ENCODE measurements at places on chromosomes 7 and 10. TPM values are rescaled to one million over a fixed set of nuclear protein-coding genes. Genes with fewer than 3 reads are reported as not detected.

GRCh38 chr10:120641695-120642094 lies 184.7 kb downstream of the PLPP4 start:
- no peak for DNase-seq

PTF1A gene
- total RNA-seq = not detected

ATOH7 gene
- 0.88 TPM for total RNA-seq

- DNase-seq = no peak
Measured at GRCh38 chr7:26170663-26171062, 18.7 kb downstream of the NFE2L3 start.

- DNase-seq = no peak
Measured at GRCh38 chr7:33873518-33873917, 31.8 kb upstream of the BMPER start.

- peak; percentile 32 for DNase-seq
Measured at GRCh38 chr7:142711746-142712616, 37.3 kb upstream of the PRSS1 start.

DNA sequence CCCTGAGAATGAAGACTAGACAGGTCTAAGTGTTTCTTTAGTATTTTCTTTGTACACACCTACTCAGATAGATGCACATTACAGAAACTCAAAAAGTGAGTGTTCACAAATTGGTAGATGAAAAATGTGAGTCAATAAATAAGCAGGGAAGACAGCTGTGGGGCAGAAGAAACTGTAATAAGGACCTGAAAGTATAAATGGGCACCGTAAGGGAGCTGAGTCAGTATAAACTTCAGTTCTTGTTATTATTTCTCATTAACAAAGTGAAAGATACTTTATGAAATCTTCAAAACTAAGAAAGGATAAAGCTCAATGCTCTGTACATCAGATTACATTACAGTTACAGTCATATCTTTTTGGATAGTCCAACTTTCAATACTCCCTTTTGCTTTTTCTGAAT lies 2.5 kb downstream of the MTPN start:
- DNase-seq = no peak
